IMR-90 (cell line): ENCODE measurements at places on chromosomes 2 and 18.

- H3K4me3 ChIP-seq = no peak overlapping the region
- DNase-seq = peak; percentile 4
- H3K36me3 ChIP-seq = no peaks in the 10 kb centered on the region
- peak overlapping the region; percentile 4; the same call in 1 of the 2 replicates for H3K27ac ChIP-seq
Measured at GRCh38 chr18:79497638-79498081, 101.9 kb downstream of the NFATC1 start.

GRCh38 chr2:203578759-203579643 is 43.9 kb upstream of the RAPH1 start:
- H3K36me3 ChIP-seq = no peaks in the 10 kb centered on the region
- no peaks in the 10 kb centered on the region; the same call in 1 of the 2 replicates for H3K27me3 ChIP-seq
- H3K27ac ChIP-seq = no peak overlapping the region

- H3K4me1 ChIP-seq = no peaks in the 10 kb centered on the region
- no peak overlapping the region for H3K4me3 ChIP-seq
- no peaks in the 10 kb centered on the region for H3K27me3 ChIP-seq
- peak; percentile 28 for DNase-seq
- H3K27ac ChIP-seq = no peak overlapping the region
Measured at GRCh38 chr2:201633661-201634249, 9.5 kb downstream of the TMEM237 start.

GRCh38 chr2:187442378-187442777 is 5.7 kb downstream of the CALCRL start:
- no peaks in the 10 kb centered on the region for H3K4me1 ChIP-seq
- H3K36me3 ChIP-seq = no peaks in the 10 kb centered on the region
- H3K27me3 ChIP-seq = no peaks in the 10 kb centered on the region
- DNase-seq = no peak
- no peak overlapping the region for H3K4me3 ChIP-seq
- no peak overlapping the region for H3K27ac ChIP-seq

DNA sequence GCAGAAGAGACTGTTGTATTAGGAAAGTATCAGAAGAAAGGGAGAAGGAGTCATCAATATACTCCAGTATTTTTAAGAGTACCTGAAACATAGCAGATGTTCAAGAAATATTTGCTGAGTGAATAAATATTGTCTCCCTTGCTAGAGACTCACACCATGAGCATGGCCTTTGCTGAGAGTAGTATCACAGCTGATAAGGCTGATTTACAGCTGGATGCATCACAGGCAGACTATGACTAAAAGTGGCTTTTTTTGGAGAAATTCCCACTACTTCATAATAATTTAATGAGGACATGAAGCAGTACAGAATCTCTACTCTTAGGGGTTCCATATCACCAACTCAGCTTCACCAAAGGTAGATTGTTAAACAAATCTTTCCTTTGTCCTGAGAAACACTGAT is 373.3 kb downstream of the RBM43 start:
- no peak overlapping the region for H3K27ac ChIP-seq
- DNase-seq = peak; percentile 72
- no peaks in the 10 kb centered on the region for H3K4me1 ChIP-seq
- H3K27me3 ChIP-seq = no peaks in the 10 kb centered on the region
- no peaks in the 10 kb centered on the region for H3K36me3 ChIP-seq
- no peak overlapping the region for H3K4me3 ChIP-seq

GRCh38 chr2:46339200-46339599 is 42.0 kb downstream of the EPAS1 start:
- H3K36me3 ChIP-seq = no peaks in the 10 kb centered on the region; the same call in 1 of the 2 replicates
- no peak overlapping the region for H3K27ac ChIP-seq
- DNase-seq = no peak
- H3K27me3 ChIP-seq = no peaks in the 10 kb centered on the region
- no peak overlapping the region for H3K4me3 ChIP-seq

DNA sequence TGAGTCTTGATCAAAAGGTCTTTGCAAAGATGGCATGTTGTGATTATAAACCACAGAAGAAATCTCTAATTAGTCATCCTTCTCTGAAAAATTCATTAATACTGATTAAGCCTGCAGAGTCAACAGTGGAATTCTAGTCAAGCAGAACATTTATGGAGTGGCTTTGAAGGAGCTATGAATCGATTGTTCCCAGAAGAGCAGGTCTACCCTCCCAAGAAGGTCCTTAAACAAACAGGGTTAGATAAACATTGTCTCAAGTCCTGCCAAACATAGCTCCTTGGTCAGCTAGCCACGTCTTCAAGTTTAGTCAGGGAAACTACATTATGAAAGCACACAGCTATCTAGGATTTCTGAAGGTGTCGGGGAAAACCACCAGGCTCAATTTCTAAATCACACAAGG is 88.9 kb downstream of the ITGA4 start:
- H3K27me3 ChIP-seq = no peaks in the 10 kb centered on the region; the same call in 1 of the 2 replicates
- no peaks in the 10 kb centered on the region for H3K36me3 ChIP-seq
- no peak overlapping the region for H3K27ac ChIP-seq
- H3K4me1 ChIP-seq = no peaks in the 10 kb centered on the region

DNA sequence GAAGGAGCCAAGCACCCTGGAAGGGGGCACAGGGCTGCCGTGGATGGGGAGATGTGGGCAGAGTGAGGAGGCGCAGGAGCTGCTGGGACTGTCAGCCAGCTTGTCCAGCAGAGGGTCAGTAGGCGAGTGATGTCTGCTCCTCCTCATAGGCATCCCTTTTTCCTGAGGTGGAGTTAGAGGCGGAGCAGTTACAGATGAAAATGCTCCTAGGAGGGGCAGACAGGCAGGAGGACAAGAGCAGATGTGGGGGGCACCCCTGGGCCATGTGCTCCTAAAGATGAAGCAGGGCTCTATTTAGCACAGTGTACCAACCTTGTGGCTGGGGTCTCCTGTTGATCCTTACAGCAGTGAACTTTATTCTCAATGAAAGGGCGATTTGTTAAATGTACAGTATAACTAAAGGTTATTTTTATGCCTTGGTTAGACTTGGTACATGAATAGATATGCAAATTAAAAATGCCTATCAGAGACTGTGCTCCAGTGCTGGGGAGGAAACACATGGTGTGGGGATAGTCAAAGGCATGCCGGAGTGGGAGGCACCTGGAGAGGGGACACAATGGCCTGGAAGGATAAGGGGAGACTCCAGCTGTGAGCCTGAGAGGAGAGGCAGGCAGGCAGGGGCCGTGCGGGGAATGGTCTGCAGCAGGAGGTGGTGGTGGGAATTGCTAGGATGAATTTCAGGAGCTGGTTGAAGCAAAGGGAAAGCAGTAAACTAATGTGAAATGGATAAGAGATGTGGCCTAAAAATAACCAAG is 175.3 kb downstream of the CLIP4 start:
- no peak overlapping the region for H3K27ac ChIP-seq
- peaks cover 4% of the 10 kb centered on the region; the same call in 1 of the 2 replicates for H3K27me3 ChIP-seq
- no peak for DNase-seq

- peak; percentile 87 for DNase-seq
- no peak overlapping the region for H3K27ac ChIP-seq
- H3K4me1 ChIP-seq = peaks cover 11% of the 10 kb centered on the region
Measured at GRCh38 chr18:58605027-58606020, 23.6 kb downstream of the ALPK2 start.

DNA sequence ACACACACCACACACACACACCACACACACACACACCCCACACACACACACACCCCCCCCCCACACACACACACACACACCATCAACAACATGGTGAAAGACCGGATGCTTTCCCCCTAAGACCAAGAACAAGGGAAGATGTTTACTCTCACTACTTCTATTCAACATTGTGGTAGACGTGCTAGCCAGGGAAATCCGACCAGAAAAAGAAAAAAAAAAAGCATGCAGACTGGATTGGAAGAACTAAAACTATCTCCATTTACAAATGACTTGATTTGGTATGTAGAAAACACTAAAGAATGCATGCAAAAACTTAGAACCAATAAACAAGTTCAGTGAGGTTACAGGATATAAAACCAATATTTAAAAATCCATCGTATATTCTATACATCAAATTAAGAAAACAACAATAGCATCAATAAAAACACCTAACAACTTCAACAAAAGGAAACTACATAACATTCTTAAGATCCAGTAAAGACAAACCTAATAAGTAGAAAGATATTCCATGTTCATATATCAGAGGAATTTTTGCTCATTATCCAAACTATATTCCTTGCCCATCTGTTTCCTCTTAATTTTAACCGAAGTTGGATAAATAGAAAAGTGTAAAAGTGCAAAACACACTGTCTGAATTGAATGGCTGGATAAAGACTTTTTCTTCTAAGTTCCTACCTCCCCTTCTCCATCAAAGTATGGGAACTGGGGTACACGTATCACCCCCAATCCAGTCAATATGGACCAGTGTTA is 51.5 kb upstream of the RNU4ATAC start:
- no peaks in the 10 kb centered on the region for H3K27me3 ChIP-seq
- no peak overlapping the region for H3K4me3 ChIP-seq
- H3K36me3 ChIP-seq = no peaks in the 10 kb centered on the region
- H3K4me1 ChIP-seq = peaks cover 27% of the 10 kb centered on the region

DNA sequence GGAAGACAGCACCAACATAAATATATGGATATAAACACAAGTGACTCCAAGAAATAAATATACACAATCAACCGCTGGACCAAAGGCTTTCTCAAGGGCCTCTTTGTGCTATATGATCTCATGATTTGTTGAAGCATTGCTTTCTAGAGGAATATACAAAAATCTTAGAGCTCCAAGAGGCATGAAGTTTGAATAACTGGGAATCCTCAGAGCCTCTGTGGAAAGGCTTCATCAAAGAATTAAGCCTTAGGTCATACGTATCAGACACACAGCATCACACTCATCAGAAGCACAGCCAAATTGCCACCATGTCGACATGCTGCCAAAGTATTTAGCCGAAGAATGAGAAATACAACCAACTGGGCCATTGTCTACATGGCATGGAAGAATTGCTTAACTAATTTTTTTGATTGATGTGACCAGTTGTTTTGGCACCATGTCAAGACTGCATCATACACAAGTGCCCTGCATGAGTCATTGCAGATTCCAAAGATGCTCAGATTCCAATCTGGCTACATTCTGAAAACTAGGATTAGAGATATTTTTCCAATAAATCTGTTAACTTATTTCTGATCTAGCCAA is 860.6 kb upstream of the ZEB2 start:
- H3K36me3 ChIP-seq = no peaks in the 10 kb centered on the region
- DNase-seq = peak; percentile 71
- H3K4me1 ChIP-seq = peaks cover 3% of the 10 kb centered on the region
- no peak overlapping the region for H3K27ac ChIP-seq
- no peak overlapping the region for H3K4me3 ChIP-seq
- H3K27me3 ChIP-seq = no peaks in the 10 kb centered on the region

GRCh38 chr2:130328710-130329109 is 14.0 kb upstream of the IMP4 start:
- DNase-seq = peak; percentile 32
- H3K4me1 ChIP-seq = 0 out of 2 replicates have a peak, but pooled peaks cover 2% of the 10 kb centered on the region
- no peak overlapping the region for H3K27ac ChIP-seq
- peaks cover 7% of the 10 kb centered on the region for H3K27me3 ChIP-seq
- H3K36me3 ChIP-seq = no peaks in the 10 kb centered on the region

DNA sequence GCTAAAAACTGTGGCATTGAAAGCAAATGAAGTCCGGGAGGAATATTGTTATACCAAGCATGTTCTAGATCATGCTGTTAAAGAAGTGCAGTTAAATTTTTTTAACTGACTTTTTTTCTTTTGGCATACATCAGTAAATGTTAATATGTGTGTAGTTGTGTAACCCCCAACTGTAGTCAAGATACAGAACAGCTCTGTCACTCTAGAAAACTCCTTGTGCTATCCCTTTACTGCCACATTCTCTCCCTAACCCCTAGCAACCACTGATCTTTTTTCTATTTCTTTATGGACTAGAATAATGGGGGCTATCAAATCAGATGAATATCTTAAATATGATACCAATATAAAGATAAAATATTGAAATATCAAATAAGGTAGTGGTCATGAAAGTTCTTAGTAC is 46.4 kb downstream of the LCLAT1 start:
- no peak for DNase-seq
- H3K36me3 ChIP-seq = no peaks in the 10 kb centered on the region
- peaks cover 5% of the 10 kb centered on the region; the same call in 1 of the 2 replicates for H3K4me1 ChIP-seq
- no peaks in the 10 kb centered on the region for H3K27me3 ChIP-seq
- H3K4me3 ChIP-seq = no peak overlapping the region

DNA sequence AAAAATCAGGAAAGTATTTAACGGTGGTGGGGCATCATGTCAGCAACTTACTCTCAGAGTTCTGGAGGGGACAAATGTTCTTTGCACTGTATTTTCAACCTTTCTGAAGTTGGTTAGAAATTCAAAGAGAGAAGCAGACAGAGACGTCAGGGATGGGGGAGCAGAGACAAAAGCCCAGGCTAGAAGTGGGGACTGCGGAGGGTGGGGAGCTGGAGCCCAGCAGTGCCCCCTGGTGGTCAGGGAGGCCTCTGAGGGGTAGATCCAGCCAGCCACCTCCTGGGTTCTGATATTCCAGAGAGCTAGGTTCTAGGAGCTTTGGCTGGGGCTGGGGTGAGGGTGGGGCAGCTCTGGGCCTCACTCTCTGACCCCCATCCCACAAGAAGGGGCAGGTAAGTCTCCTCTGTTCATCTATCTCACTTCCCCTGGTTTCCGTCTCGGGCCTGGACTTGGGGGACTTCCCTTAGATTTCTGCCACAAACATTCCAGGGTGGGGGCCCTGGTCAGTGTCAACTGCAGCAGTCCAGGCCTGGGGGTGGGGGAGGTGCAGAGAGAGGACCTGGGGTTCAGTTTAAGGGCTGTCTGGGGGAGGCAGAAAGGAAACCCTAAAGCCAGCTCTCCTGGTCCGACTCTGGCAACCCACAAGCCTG is 8.9 kb downstream of the TNS1 start:
- peak overlapping the region; percentile 89 for H3K27ac ChIP-seq
- H3K36me3 ChIP-seq = peaks cover 19% of the 10 kb centered on the region
- no peaks in the 10 kb centered on the region for H3K27me3 ChIP-seq

GRCh38 chr18:44835703-44836102 is 155.0 kb downstream of the SETBP1 start:
- H3K27me3 ChIP-seq = no peaks in the 10 kb centered on the region
- no peak for DNase-seq
- no peaks in the 10 kb centered on the region for H3K36me3 ChIP-seq
- H3K4me3 ChIP-seq = no peak overlapping the region

- H3K27me3 ChIP-seq = no peaks in the 10 kb centered on the region
- peaks cover 12% of the 10 kb centered on the region for H3K4me1 ChIP-seq
- no peak for DNase-seq
Measured at GRCh38 chr18:40875101-40875615, 1079.9 kb upstream of the PIK3C3 start.

GRCh38 chr18:48949606-48950535 is 894 bp downstream of the SMAD7 start:
- peaks cover 10% of the 10 kb centered on the region for H3K4me1 ChIP-seq
- peak overlapping the region; percentile 99 for H3K27ac ChIP-seq
- H3K36me3 ChIP-seq = peaks cover 25% of the 10 kb centered on the region
- DNase-seq = peak; percentile 60
- no peaks in the 10 kb centered on the region for H3K27me3 ChIP-seq
- H3K4me3 ChIP-seq = peak overlapping the region; percentile 99

DNA sequence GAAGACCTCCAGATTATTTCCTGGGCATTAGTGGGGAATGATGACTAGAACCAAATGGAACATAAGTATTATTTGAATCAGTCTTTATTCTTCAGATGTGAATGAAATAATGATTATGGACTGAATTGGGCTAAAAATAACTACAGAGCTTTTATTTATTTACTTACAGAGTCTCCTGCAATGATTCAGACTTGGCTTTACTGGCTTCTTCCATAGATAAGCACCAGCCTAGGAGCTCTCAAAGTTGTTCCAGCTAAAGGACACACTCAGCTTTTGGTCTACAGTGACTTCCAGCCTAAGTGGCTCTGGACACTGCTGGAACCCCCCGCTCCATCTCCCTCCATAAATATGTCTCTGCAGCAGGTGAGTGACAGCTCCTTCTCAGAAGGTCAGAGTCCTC is 24.3 kb upstream of the ARHGAP25 start:
- H3K27me3 ChIP-seq = peaks cover 24% of the 10 kb centered on the region
- H3K4me3 ChIP-seq = no peak overlapping the region
- no peaks in the 10 kb centered on the region for H3K36me3 ChIP-seq
